ENCODE measurements at places on chromosomes 6 and 20.

DNA sequence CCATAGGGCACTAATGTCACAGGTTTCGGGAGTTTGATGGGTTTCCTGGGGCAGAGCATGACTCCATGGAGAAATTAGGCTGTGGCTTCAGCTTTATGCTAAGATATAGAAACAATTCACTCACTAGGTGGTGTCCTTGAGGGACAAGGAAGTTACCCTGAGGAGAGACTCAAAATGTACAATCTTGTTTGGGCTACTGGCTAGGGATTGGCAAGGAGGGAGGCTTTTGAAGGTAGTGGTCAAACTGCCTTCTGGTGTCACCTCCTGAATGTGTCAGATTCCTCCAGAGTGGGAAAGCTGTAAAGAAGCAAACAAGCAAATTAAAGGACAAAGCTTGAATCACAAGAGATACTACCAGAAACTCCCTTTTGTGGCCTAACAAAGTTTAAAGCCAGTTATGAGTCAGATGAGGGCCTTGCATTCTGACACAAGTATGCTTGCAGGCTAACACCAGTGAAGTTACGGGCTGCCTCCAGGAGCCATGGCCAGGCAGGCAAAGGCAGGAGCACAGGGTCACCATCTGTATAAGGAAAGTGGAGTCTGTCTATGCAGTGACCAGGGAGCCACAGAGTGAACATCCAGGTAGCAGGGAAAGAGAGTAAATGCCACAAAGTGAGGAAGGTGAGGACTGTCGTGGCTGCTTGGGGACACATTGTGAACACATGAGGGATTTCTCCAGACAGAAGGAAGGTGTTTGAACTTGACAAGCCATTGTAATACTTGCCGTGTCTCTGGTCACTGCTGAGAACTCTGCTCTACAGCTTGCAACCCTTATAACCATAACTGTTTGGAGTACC is 107.7 kb upstream of the DTNBP1 start:
- peak; percentile 73 for DNase-seq

DNA sequence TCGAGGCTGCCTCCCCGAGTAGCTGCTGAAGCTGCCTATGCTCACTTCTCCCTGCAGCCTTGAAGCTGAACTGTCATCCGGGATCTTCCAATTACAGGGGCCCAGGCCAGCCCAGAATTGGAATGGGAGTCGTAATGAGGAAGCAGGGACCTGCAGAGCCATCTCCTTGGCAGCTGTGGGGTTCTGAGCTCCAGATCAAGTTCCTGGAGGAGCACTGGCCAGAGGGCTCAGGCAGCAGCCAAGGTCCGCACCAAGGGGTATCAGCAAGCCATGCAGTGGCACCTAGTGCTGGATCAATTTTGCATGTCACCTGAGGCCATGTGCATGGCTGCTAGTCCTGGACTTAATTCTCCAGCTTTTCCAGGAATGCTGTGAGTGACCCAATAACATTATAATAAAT is 163.2 kb upstream of the TSHZ2 start:
- no peak for DNase-seq

DNA sequence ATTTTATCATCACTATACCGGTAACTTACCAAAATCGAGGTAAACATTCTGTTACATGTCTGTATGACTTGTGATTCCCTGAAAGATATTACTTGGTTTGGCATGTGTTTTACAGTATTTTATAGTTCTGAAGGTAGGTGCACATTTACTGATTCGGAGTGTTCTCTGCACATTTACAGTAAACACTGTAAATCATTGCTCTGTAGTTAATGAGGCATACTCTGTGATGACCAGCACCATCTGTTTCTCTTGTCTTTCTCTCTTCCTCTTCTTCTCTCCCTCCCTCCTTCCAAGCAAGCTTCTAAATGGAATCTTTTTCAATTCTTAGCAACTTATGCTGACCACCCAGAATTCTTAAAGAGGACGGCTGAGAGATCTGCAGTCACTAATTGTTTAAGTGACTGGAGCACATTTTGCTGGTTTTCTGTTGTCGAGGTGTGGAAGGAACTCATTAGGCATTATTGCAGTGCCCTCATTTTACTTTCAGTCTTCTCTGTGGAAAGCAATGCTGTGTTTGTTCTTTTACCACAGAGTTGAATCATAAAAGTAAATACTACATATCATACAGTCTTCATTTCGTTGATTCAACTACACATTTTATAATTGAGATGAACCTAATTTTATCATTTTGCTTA is 126.5 kb downstream of the UTRN start:
- DNase-seq: peak; percentile 4

GRCh38 chr6:37041521-37041920 is 36.1 kb downstream of the FGD2 start:
- peak; percentile 76 for DNase-seq
